ENCODE measurements at places on chromosomes 7 and 10.

GRCh38 chr7:144835155-144835611 lies 670 bp downstream of the TPK1 start:
- peak; percentile 46 for DNase-seq

DNA sequence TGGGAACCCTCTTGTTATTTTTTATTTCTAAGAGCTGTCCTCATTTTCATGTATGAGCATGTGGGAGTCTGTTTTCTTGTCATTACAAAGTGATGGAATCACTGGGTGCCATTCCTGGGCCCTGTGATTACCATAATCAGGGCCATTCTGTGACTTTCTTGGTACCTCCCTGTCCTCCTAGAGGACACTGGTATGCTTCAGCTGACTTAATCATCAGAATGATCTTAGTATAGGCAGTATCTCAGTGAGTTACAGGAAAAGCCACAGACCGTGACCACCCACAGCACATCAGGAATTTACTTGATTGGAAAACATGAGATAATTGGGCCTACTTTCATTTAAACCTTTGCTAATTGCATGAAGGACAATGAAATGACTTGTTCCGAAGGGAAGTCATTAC lies 7.2 kb downstream of the NOM1 start:
- DNase-seq, result no peak

DNA sequence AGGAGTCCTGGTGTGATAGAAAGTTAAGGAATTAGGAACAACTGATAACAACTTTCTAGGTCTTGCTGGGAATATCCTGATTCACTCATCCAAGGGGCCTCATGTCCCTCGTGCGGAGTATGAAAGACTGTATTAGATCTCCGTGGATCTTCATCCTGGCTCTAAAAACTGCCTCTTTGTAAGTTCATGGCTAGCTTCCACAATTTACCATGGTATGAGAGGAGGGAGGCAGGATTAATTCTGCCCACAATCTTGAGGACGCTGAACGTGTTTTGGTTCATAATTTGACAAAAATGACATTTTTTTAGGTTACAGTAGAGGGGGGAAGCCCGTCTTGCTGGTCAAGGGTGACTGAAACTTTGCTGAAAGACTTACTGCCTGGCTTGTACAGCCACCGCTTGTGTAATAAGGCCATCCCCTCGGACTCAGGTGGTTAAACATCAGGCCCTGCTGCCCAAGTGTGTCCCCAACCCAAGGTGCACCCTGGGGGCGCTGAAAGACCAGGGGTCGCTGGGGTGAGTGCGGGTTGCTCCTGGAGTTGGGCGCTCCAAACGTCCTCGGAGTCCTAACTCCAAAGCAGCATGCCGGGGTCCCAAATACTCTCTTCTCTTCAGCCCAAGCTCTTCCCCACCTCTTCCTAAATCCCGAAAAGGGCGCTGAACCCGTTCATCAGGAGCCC lies 733 bp downstream of the HIBADH start:
- DNase-seq, result no peak

DNA sequence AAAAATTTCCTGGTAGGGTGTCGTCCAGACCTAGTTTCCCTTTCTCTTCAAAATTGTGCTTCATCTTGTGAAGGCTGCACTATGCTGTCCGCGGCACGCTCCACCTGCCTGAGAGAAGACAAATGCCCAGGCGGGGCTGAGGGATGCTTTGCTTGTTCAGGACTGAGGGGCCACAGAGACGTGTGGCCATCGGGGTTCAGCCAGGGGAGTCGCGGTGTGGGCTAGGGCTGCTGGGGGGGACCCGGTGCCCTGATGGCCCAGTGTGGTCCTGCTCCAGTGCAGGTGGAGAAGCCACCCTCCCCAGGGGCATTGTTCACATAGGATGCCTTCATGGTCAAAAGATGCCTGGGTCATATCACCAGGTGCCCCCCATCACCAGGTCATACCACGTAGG lies 107.8 kb upstream of the SHH start:
- no peak for DNase-seq

GRCh38 chr7:117021986-117022385 lies 68.7 kb downstream of the ST7 start:
- DNase-seq, result no peak

DNA sequence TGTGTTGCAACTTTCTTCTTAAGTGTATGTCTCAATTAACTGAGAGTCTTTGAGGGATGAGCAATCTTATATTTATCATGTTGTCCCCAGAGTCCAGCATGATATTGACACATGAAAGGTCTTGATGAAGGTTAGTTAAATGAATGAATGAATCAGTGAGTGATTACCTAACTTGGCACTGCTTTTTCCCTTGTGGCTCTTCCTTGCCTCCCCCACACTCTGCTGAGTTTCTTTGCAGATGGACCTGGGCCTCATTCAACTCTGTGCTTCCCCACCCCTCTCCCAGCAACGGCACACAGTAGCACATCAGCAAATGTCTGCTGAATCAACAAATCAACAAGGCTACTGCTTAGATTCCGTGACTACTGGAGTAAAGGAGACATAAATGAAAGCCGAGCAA lies 235.1 kb upstream of the CXCL12 start:
- no peak for DNase-seq

- DNase-seq, result no peak
Observed at GRCh38 chr7:85770332-85770731, 583.5 kb upstream of the SEMA3D start.

- no peak for DNase-seq
Observed at GRCh38 chr7:82335927-82336326, 107.7 kb downstream of the CACNA2D1 start.

GRCh38 chr10:18238870-18239485 lies 98.8 kb downstream of the CACNB2 start:
- peak; percentile 32 for DNase-seq

DNA sequence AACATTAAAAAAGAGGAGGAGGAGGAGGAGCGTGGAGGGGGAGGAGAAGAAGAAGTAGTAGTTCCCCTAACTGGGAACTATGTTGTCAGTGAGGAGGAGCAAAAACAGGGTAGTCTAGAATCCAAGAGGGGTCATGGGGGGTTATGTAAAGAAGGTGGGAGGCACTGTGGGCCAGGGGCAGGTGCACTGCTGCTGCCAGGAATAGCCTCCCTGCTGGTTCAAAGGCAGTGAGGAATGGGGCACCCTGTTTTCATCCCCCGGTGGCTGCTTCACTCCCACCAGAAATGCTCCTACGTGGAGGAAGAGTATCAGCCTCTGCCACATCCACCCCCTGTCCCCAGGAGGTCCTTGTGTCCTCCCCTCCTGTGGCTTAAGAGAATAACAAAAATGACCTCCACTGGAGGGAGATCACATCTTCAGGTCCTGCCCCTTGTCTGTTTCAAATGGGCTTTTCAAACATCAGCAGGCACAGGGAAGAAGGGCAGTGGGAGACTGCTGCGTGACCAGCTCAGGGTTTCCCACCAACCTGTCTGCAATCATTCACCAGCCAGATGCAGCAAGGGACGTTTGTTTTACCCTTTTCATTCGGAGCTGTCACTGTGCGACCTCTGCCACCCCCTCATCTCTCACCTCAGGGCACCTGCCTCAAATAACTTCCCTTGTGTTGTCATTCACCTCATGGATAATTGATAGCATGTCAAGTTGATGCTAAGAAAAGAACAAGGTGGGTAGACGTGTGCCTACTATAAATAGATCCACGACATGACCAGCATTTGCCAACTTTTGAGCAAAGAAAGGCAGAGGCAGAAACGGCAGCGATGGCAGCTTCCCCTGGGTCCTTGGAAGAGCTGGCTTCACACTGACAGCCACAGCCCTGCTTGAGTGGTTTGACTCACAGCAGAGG lies 92.6 kb downstream of the DGKI start:
- peak; percentile 37 for DNase-seq

- DNase-seq, result peak; percentile 42
Observed at GRCh38 chr7:44348300-44348699, 22.9 kb upstream of the CAMK2B start.

GRCh38 chr7:143490717-143491306 lies 13.1 kb downstream of the TAS2R41 start:
- DNase-seq, result no peak

- DNase-seq, result no peak
Observed at GRCh38 chr7:46948716-46949115, 633.2 kb downstream of the TNS3 start.

GRCh38 chr7:155201325-155202087 lies 96.2 kb upstream of the INSIG1 start:
- DNase-seq, result no peak

DNA sequence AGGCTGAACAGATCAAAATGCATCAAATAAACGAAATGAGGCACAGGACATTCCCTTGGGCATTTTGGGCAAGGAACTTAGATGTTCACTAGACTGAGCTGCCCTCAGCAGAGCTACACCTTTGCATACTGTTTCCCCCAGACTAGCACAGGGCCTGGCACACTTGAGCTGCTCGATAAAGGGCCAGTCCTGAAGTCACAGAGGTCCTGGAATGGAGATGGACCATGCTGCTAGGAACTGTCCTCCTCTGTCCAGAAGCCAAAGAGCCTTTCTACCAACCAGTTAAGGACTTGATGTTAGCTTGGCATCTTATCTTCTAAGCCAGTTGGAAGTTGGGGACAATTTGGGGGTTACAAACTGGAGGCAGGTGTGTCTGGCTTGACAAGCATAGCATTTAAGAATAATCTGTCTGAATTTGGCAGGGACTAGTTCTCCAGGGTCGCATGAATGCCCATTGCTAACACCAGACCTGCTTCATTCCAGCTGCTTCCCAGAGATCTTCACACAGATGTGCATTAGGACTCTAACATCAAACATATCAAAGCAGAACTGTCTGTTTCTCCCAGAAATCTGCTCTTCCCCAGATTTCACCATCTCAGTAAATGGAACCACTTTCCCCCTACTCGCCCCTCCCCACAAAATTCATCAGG lies 152.2 kb upstream of the PDE1C start:
- DNase-seq, result no peak

- DNase-seq, result no peak
Observed at GRCh38 chr7:105653441-105654005, 72.2 kb upstream of the EFCAB10 start.

DNA sequence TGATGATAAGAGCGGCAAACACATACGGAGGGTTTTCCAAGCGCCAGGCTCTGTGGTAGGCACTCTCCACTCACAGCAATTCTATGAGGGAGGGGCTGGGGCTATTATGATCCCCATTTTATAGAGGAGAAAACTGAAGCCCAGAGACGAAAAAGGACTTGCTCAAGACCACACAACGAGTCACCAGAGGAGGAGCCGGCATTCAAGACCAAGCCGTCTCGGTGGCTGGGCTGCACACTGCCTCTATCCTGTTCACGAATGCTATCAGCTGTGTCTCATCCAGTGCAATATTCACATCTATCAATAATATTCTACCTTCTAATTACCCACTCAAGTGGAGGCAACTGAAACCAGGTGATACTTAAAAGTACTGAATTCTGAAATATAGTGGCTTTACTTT lies 67.8 kb upstream of the NMT2 start:
- DNase-seq, result no peak

DNA sequence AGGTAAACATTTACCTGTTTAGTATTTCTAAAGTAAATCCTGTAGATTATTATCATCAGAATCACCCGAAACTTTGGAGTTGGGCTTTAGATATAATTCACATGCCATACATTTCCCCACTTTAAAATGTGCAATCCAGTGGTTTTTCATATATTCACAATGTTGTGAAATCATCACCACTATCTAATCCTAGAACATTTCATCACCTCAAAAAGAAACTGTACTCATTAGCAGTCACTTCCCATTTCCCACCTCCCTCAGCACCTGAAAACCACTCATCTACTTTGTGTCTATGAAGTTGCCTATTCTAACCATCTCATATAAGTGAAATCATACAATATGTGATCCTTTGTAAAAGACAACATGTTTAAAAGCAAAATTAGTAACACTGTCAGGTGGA lies 182.6 kb downstream of the FZD1 start:
- DNase-seq, result peak; percentile 93

DNA sequence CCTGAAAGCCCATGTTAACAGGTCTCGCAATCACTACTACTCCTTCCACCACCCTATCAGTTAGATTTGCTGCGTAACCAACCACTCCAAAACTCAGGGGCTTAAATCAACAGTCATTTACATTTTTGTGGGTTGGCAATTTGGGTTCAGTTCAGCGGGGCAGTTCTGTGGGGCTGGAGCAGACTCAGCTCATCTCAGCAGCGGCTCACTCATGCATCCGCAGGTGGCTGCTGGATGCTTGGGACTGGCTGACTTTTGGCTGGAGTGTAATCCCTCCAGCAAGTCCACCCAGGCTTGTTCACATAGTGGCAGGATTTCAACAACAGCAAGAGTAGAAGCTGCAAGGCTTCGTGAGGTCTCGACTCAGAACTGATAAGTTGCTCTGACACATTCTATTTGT lies 79.2 kb downstream of the NEUROD6 start:
- no peak for DNase-seq

- peak; percentile 98 for DNase-seq
Observed at GRCh38 chr10:124721330-124722045, 22.7 kb downstream of the FAM53B start.

DNA sequence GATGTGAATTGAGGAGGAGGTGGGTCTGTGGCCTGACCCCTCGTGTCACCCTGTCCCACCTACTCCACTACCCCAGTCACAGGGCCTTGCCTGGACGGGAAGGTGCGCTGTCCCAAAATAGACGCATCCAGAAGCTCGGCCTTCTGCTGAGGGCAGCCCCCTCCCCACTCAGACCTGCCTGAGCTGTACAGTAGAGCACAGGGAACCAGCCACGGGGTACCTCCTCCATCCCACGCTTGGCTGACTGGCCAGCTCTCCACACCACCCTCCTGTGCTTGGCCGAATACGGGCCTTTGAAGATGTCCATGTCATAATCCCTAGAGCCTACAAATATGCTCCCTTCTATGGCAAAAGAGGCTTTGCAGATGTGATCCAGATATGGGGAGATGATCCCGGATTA lies 88.3 kb downstream of the CHST15 start:
- DNase-seq, result no peak

DNA sequence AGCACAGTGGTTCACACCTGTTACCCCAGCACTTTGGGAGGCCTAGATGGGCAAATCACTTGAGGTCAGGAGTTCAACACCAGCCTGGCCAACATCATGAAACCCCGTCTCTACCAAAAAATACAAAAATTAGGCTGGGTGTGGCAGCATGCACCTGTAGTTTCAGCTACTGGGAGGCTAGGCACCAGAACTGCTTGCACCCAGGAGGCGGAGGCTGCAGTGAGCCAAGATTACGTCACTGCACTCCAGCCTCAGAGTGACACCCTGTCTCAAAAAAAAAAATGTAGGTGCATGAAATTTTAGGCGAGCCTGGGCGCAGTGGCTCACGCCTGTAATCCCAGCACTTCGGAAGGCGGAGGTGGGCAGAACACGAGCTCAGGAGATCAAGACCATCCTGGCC lies 9.6 kb downstream of the BCL7B start:
- no peak for DNase-seq

GRCh38 chr10:86932674-86933073 lies 24.7 kb downstream of the MMRN2 start:
- no peak for DNase-seq

Data from MV-4-11 (cell line).